ENCODE measurements at places on chromosomes 7 and 10.
A peak's percentile ranks its signal among the peaks of the same experiment; 100 is the strongest.

GRCh38 chr10:1119501-1119900, 63.3 kb downstream of the WDR37 start:
- no peak for DNase-seq

- no peak for DNase-seq
These were observed 3.9 kb downstream of the CTTNBP2 start for GRCh38 chr7:117869374-117869773.

DNA sequence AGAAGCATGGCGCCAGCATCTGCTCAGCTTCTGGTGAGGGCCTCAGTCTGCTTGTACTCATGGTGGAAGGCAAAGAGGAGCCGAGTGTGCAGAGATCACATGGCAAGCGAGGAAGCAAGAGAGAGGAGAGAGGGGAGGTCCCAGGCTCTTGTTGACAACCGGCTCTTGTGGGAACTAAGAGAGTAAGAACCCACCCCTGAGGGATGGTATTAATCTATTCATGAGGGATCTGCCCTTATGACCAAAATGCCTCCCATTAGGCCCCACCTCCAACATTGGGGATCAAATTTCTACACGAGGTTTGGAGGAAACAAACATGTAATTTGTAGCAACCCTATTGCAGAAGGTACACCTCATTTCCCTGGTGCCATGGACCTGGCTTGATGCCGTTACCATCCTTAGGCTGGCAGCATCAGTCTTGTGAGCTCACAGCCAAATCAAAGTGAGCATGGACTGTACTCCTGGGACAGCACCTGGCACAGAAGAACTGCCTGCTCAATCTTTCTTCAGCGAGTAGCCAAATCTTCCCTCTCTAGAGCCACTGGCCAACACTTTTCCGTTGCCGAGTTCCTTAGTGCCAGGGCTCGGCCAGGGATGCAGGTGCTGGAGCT, 6.5 kb downstream of the BTBD16 start:
- no peak for DNase-seq

GRCh38 chr10:94645285-94645684, 38.2 kb upstream of the CYP2C18 start:
- DNase-seq: no peak

- DNase-seq: no peak
These were observed 101.9 kb downstream of the TNS3 start for GRCh38 chr7:47479821-47480575.

DNA sequence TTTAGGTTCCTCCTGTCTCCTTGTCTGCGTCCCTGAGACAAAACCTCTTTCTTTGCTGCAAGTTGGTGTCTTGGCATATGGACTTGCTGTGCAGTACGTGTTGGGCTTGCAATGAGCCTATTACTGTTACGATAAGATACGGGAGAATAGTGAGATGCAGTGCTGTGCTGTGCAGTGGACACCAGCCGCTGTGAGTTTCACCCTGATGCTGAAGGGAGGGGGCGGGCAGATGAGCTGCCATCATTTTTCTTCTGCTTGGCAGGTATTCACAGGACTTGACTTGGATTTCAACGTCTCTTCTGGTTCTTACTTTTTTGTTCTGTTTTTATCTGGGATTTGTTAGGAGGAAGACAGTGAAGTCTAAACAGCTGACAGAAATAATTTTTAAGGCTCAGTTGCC, 257.1 kb upstream of the PITRM1 start:
- no peak for DNase-seq

GRCh38 chr10:117590101-117590875, 47.7 kb downstream of the EMX2 start:
- peak; percentile 87 for DNase-seq

Data from fibroblast of skin of right biceps (primary cell).